ENCODE measurements at places on chromosomes 4 and X.

- DNase-seq = no peak
Observed at GRCh38 chr4:23171976-23172375, 479.2 kb downstream of the GBA3 start.

- no peak for DNase-seq
Observed at GRCh38 chr4:26075583-26075982, 161.6 kb downstream of the SMIM20 start.

- no peak for DNase-seq
Observed at GRCh38 chr4:155402941-155403340, 26.2 kb upstream of the MAP9 start.

GRCh38 chr4:19748519-19749479 lies 502.9 kb upstream of the SLIT2 start:
- DNase-seq = no peak

DNA sequence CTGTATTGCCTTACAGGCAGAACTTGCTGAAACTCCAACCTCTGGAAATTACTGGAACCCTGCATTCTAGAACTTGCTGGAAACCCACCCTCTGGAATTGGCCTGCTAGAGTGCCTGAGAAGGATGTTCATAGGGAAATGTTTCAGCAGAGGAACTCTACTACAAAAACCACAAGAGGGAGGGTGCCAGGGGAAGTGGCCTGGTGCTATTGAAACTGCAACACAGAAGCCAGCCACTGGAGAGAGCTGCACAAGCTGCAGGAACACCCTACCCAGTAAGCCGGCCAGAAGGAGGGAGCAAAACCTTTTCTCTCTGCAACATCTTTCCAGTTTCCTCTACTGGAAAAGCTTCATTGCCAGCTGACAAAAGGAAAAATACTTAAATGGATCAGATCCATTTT lies 2.5 kb upstream of the BRWD3 start:
- DNase-seq = no peak

- no peak for DNase-seq
Observed at GRCh38 chrX:108224218-108224617, 132.6 kb downstream of the ATG4A start.

DNA sequence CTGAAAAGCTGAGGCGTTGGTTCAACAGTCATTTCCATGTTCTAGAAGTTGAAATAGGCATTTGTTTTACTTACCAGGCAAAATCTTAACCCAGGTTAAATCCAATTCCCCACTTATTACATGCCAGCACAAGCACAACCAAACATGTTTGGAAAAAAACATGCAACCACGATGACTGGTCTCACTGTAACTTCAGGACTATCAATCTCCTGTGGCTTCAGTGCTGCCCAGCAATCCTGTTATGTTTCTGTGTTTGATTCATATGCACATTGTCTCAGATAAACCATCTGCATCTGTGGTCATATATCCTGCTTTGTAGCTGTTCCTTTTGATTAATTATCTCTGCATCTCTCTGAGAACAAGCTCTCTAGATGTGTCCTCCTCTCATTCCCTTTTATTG lies 28.3 kb downstream of the PRDM8 start:
- no peak for DNase-seq

GRCh38 chr4:576991-577498 lies 950 bp upstream of the TMEM271 start:
- DNase-seq = no peak

GRCh38 chr4:128227991-128228571 lies 59.5 kb downstream of the PGRMC2 start:
- no peak for DNase-seq

DNA sequence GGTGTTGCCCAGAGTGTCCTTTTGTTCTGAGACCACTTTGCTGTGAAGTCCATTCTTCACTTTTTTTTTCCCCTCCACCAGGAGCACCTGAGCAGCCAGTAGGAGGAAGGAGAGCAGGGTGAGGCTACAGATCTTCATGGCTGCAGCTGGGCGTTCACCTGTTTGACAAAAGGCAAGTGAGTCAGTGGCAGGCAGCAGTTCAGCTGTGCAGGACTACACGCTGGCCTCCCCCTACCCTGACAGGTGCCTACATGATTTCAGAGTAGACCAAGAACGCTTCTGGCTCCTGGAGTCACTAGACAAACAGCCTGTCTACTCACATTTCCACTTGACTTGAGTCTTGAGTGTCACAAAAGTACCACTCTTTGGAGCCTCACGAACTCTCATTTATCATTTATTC lies 2.0 kb downstream of the FGFBP1 start:
- DNase-seq = no peak

- DNase-seq = no peak
Observed at GRCh38 chrX:27675493-27675892, 85.3 kb downstream of the DCAF8L2 start.

DNA sequence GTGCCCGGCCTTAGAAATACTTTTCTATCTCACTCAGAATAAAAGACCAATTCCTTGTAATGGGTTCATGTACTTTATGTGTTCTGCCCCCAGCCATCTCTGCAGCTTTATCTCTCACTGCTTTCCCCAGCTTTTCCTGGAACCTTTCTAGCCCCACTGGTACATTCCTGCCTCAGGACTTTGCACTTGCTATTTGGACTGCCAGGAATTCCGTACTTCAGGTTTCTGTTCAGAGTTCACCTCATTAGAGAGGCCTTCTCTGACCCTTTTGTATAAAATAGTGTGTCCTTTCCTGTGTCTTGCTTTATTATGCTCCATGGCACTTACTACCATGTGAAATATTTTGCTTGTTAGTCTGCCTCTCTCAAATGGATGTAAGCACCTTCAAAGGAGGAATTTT lies 112.5 kb downstream of the PDLIM5 start:
- DNase-seq = no peak

DNA sequence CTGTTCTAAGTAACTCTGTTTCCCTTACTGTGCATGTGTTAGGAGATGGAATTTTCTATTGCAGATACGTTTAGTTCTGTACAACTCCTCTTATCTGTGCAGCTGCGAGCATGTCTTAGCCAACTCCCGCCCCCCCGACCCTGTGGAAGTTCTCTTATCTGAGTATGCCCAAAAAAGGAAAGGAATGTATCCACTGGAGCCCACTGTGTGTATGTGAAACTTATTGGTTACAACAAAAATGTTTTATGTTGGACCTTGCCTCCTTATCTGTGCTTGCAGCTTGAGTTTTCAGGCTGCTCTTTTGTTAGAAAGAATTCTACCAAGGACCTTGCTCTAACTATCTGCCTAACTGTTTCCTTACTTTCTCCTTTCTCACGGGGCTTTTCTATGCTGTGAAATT lies 24.2 kb upstream of the DCAF8L2 start:
- no peak for DNase-seq
